ENCODE measurements at places on chromosomes 2 and 18.
A peak's percentile ranks its signal among the peaks of the same experiment; 100 is the strongest.

DNA sequence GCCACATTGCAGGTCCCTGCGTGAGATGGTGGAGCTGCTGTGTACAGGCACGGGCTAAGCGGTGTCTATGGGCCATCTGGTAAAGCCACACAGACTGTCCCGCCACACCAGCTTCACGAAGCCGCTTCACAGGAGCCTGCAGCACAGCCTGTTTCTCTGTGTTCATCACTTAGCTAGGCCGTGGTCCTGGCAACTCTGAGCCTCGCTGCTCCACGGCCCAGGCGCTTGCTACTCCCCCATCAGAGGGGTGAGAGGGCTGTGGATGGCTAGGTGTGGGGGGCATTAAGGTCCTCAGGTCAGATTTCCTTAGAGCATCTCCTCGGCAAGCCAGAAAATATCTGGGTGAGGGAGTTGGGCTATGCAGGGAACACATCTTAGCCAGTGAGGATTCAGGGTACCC, 225.7 kb downstream of the GLI2 start:
- no peak for DNase-seq

DNA sequence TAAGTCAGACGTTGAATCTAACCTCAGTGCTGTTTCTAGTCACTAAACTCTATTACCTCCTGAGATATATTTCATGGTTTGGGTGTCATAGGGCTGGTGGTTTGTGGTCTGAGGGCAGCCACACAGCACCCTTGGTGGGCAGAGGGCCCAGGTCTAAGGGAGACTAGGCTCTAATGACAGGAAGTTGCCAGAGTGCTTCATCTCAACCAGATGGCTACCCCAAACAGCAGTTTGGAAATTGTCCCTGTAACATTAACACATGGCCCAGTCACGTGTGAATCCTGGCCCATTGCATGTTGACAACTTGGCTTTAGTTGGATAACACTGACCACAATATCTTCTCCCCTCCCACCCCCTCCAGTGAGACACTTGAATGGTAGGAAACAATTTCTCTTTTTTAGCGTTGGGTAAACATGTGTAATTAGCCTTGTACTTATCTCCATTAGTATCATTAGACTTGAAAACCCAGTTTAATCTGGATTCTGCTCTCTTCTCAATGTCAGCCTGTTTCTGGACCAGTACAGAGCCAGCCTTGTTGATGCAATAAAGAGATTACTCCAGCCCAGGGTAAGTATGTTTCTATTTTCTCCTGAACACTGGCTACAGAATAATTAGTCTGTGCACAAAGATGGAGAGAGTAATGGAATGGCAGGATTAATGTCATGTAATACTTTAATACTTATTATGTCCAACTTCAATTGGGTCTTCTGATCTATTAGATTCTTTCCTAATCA, 187.8 kb upstream of the SIX3 start:
- DNase-seq, result no peak

DNA sequence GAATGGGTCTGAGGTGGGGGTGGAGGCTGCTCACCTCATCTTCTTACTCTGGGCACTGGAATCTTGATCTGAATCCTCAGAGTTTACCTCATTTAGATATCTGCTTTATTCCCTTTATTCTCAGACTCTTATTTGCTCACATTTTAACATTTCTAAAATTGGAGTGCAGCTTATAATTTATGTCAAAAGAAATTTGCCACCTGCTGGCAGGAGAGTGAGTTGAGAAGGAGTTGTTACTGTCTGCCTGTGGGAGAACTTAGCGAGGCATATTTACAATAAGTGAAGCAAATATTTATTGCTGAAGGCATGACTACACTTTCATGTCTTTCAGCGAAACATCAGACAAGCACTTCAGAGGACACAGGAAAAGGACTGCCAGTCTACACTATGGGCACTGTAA, 16.4 kb upstream of the KIAA2012 start:
- DNase-seq, result no peak

- DNase-seq, result peak; percentile 12
These were observed at the start of gene IGFBP5 for GRCh38 chr2:216695401-216695821. Gene IGFBP5 (minus strand): TSS chr2:216695549. CDS start chr2:216694775, 774 bp downstream.

DNA sequence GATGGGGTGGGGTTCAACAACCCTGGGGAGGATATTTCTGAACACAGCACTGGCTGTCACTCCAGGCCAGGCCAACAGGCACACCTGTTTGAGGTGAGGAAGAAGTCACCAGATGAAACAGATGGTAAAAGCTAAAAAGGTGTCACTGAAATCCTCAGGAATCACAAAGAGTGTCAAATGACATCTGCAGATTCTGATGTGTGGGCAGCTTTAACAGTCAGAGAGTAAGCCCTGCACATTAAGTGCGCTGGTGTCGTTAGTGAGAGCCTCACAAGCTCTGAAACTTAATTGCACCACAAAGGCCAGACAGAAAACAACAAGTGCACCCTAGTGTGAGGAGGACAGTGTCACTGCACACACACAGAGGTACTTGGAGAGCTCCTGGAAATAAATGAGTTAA, 13.6 kb downstream of the FLACC1 start:
- no peak for DNase-seq

DNA sequence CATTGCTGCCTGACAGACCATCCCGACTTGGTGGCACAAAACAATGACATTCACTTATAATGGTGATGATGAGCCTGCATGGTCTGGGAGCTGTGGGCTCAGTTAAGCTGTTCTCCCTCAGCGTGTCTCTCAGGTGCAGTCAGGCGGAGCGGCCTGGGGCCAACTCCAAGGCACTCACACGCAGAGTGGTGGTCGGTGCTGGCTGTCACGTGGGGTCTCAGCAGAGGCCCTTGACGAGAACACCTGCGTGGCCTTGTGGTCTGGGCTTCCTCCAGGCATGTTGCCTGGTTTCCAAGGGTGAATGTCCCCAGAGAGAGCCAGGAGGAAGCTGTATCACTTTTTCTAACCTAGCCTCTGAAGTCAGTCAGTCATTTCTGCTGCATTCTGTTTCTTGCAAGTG, 29.8 kb downstream of the ARMC9 start:
- no peak for DNase-seq

GRCh38 chr2:174222154-174222553, 26.2 kb downstream of the OLA1 start:
- DNase-seq, result no peak

DNA sequence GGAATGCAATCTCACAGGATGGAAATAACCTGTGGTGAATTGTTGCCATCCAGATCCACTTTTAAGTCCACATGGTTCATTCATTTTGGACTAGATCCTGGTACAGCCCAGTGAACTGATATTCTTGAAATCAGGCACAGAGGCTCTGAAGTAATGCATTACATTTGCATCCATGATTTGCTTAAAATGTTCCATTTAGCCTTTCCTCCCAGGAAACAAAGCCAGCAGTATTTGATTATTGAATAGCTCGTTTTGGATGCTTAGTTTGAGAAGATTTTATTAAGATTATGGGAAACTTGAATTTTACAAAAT, 995.8 kb upstream of the CDH2 start:
- no peak for DNase-seq

DNA sequence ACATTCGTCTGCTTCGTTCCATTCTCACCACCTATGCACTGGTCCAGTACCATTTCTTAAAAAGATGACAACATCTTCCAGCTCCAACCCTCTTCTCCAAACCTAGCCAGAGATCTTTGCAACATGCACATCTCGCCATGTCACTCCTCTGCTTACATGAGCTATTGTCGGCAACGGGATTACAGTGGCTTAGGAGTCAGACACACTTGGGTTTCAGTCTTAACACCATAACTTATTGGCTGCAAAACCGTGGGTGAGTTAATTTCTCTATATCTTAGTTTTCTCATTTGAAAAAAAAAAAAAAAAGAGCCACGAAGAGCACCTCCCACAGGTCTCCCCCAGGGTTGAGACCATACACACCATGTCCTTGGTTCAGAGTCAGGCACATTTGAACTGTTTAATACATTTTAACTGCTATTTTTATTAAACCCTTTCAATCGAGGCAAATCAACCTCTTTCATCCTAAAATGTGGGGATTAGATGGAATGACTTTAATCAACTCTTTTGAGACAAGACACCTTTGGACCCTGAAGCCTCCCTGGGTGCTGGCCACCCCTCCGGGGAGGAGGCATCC, 889 bp downstream of the ANKRD29 start:
- DNase-seq, result no peak

DNA sequence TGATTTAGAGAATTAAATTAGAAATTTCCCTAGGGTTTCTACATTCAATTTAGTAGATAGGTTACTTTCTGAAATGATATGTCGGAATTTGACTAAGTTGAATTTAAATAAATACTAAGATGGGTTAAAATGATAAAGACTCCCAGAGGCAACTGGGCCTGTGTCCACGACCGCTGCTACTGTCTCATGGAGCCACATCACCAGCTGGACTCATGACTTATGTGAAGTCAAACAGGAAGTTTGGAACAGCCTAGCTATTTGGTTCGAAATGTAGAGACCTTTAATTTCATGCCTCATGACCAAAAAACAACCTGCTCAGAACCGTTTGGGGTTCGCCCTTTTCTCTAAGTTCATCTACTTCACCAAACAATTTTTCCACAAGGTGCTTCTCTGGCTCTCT, 22.2 kb downstream of the GRHL1 start:
- DNase-seq, result no peak

GRCh38 chr2:3073041-3073595, 304.5 kb downstream of the EIPR1 start:
- DNase-seq, result no peak

GRCh38 chr2:189709501-189710221, 35.2 kb downstream of the ANKAR start:
- no peak for DNase-seq

Data from cerebellar nuclear complex (tissue), 1 donor.